Ammon's horn (tissue), 1 donor: ENCODE measurements at places on chromosomes 6 and 20.
A peak's percentile ranks its signal among the peaks of the same experiment; 100 is the strongest.

DNA sequence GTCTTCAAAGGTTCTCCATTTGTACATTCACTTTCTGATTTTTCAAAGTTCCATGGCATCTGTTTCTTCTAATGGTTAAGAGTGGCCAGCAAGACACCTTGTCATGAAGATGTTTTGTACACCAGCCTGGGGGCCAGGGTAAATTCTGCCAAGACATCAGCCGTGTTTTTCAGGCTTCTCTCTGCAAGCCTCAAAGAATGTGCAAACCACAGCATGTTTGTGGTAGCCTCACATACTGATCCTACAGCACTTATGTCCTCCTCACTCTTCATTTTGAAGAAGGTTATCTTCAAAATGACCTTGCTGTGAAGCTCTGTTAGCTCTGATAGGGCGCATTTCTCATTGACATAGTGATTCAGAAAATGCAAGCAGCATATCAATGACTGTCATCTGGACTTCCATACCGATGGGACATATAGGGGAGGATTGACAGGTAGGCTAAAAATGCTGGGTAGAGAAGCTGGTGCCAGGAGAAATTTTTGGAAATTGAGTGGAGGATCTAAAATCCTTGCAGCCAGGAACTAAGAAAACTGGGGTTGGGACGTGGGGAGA is 59.3 kb upstream of the SPTLC3 start:
- no peak for DNase-seq

DNA sequence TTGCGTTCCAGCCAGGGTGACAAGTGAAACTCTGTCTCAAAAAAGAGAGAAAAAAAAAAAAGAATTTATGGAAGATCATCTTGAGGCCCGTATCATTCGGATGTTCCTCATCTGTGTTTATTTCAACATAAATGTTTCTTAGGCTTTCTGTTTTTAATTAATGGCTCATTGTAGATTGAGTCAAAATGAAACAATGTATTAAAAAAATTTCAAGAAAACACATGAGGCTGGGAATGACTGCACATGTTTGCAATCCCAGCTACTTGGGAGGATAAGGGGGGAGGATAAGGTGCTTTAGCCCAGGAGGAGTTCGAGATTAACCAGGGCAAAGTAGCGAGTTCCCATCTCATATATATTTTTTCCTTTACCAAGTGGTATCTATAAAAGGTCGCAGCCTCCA is 47.3 kb downstream of the ITCH start:
- no peak for DNase-seq

GRCh38 chr6:110214338-110214737 is 34.1 kb downstream of the CDC40 start:
- DNase-seq = no peak

- DNase-seq = no peak
Measured at GRCh38 chr20:48841875-48842529, 14.2 kb upstream of the PREX1 start.

- DNase-seq = no peak
Measured at GRCh38 chr6:129448965-129449364, 261.0 kb downstream of the ARHGAP18 start.

DNA sequence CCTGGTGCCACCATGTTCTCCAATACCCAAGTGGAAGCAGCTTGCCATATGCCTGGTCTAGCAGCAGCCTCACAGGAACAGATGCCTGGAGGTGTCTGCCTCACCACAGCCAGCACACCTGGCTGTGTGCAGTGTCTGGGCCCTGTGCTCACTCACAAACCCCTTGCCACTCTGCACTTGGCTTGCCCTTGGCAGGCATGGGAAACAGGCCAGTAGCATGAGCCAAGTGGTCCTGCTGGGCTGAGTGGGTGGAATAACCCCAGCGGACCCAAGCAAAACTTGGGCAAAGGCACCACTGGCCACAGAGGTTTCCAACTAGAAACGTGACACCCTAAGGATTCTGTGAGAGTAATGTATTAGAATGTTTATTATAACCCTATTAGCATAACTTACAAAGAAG is 600.5 kb upstream of the GJE1 start:
- DNase-seq = no peak

DNA sequence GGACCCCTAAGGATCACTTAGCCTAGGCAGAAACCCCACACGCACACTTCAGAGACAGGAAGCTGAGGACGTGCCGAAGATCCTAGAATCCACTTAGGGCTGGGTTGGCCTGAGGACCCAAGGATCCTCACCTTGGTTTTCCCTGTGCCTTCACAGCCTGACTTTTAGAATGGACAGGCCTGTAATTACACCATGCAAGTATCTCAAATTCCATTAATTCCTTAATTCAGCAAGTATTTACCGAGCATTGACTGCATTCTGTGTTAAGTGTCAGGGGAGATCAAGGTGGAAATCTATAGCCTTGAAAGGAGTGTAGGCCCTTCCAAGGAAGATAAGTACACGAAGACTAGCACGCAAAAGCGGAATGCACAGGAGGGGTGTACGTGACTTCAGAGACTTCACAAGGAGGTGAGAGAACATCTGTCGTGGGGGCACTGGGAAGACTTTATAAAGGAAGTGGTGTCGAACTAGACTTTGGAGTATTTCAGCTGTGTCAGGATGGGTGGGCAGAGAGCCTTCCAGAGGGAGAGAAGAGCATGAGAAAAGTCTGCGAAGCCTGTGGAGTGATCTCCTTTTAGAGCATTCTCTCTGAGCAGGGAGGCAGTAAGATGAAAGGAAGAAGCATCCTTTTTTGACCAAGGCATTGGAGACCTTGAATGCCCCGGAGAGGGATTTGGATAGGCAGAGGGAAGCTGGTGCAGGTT is 4.0 kb downstream of the DSP start:
- DNase-seq = no peak

DNA sequence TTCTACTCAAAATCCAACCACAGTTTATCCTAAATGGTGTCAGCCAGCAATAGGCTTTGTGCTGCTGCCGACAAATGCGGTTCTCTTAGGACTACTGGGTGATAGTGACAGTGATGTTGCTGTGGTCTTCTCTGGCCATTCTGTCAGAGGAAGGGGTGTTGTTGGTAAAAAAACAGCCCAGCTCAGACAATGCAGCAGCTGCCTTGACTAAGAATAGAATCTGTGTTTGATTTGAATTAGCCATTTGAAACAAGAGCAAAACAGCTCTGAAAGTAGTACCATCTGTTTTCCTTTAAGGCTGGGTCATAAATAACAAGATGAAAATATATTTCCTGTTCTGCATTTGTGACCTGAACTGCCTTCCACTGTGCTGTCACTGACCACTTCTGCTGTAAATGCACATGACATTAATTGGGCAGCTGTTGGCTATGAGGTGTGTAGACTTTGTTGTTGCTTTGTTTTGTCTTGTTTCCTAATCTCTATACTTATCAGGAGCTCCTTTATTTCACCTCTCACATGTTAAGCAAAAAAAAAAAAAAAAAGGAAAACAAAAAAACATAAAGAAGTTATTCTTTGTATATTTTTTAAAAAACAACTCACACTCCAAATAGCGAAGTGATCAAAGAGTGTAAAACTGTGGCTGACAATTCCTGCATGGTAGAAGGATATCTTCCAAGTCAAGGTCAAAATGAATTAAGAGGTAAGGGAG is 497.8 kb upstream of the ARID1B start:
- peak; percentile 9 for DNase-seq

- no peak for DNase-seq
Measured at GRCh38 chr6:139800837-139801236, 426.4 kb upstream of the CITED2 start.

- no peak for DNase-seq
Measured at GRCh38 chr6:135251498-135252441, 70.7 kb downstream of the MYB start.

GRCh38 chr20:3156811-3157619 is 2.6 kb downstream of the FASTKD5 start:
- DNase-seq = no peak

DNA sequence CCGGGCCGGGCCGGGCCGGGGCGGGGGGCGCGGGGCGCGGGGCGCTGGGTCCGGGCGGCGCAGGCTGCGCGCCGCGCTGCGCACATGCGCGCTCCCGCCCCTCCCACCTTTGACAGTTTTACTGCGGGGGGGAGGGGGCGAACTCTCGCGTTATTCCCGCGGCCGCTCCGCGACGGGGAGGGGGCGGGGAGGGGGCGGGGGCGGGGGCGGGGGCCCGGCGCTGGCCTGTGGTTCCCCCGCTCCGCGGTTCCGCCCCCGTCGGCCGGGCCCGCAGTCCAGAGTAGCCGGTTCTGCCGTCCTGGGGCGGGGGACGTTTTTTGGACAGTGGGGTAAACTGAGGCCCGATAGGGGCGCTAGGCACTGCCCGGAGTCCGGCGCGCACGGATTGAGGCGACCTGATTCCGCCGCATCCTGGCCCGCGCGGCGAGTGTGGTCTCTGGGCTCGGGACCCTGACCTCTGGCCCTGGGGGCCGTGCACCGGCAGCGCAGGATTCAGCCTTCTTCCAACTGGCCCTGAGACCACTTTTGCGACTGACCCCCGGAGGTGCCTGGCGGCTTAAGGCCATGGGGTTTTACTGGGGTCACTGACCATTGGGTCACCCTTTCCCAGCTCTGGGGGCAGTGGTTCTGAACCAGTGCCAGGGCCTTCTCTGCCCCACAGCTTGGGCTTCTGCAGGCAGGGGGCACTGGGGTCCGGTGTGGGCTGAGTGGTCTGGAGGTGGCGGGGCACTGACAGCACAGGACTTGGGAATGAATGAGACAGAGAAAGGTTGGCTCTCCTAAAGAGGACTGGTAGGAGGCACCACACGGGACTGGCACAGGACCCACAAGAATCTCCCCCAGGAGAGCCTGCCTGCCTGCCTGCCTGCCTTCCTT is at the start of gene ZNF512B:
Gene ZNF512B (minus strand): TSS at position 93 of the 876 bp plus-strand sequence. CDS start 1,980 bp downstream, outside the sequence.
- DNase-seq = peak; percentile 48

GRCh38 chr6:41947581-41948220 is 6.1 kb upstream of the CCND3 start:
- no peak for DNase-seq

- DNase-seq = no peak
Measured at GRCh38 chr6:2531426-2532215, 219.1 kb downstream of the MYLK4 start.

DNA sequence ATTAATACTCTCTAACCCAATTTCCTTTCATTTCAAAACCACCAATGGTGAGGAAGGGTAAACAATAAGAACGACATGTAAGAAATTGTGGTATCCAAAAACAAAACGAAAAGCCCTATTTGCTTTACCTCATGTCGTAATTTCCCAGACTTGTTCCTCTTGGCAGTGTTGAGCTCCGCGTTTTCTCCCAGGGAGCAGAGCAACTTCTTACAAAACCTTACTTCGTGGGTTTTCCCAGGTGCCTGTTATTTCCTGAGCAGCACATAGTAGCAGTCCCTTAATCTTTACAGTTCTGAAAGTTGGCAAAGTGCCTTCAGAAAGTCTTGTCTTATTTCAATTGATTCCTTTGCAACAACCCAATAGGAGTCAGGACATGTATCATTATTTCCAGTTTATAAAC is 207.9 kb upstream of the MARCKS start:
- no peak for DNase-seq

- DNase-seq = no peak
Measured at GRCh38 chr6:146183831-146184230, 155.0 kb downstream of the GRM1 start.

GRCh38 chr20:37238426-37238825 is 23.2 kb downstream of the GHRH start:
- no peak for DNase-seq

- DNase-seq = no peak
Measured at GRCh38 chr6:1162367-1163275, 149.3 kb upstream of the FOXQ1 start.

GRCh38 chr20:54203281-54203680 is 4.6 kb upstream of the PFDN4 start:
- DNase-seq = no peak

- no peak for DNase-seq
Measured at GRCh38 chr6:18261877-18262276, 2.5 kb downstream of the DEK start.

DNA sequence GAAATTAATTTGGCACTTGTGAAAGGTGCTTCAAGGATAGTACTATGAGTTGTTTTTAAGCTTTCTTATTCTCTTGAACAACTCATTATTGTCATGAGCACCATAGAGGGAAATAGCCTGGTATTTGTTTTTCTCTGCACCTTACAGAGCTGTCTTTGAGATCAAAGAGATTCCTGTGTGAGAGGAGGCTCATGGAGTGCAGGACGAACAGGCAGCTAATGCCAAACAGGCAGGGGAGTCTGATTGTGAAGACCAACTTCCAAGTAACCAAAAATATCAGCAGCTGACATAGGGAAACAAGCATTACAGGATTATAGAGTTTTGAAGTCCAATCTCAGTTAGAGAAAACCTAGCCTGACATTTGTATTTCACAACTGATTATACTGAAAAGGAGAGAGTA is 110.6 kb upstream of the TENT5A start:
- DNase-seq = no peak

- no peak for DNase-seq
Measured at GRCh38 chr6:43078691-43079090, 2.6 kb downstream of the PTK7 start.

DNA sequence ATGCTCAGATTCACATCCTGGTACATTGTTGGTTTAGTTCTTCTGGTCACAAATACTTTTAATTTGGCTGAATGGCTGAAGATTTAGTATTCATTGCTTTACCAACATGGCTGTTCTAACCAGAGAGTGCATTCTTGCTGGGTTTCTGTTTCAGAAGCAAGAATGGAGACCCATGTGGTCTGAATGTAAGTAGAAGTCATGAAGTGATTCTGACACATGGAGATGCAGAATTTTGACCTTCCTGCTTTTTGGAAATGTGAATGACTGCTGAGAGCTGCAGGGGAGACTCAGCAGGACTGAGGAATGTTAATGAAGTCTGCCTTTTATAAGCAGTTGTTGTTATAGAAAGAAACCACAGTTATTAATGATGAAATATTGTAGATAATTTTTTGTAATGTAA is 576.1 kb upstream of the MARCKS start:
- no peak for DNase-seq
